Osteocyte (in vitro differentiated cells): ENCODE measurements at places on chromosomes 3 and 15. TPM values are rescaled to one million over a fixed set of nuclear protein-coding genes. Genes with fewer than 3 reads are reported as not detected.

CHAC1 gene
- 33.3 and 39.3 TPM in 2 replicates for total RNA-seq

ANKRD63 gene
- 0.30 and 0.42 TPM in 2 replicates for total RNA-seq

CASR gene
- total RNA-seq, result not detected in 2 replicates

COL8A1 gene
- total RNA-seq, result 3,389 and 3,403 TPM in 2 replicates

CDCP1 gene
- 2.3 and 2.7 TPM in 2 replicates for total RNA-seq

SLC9A9 gene
- 3.5 TPM in 2 replicates for total RNA-seq

SERINC4 gene
- total RNA-seq, result not detected in 2 replicates

GJD2 gene
- total RNA-seq, result not detected in 2 replicates

AEN gene
- 25.1 and 26.8 TPM in 2 replicates for total RNA-seq

GPR27 gene
- 0.63 and 0.94 TPM in 2 replicates for total RNA-seq

SPRED1 gene
- 33.7 and 40.9 TPM in 2 replicates for total RNA-seq

MCF2L2 gene
- total RNA-seq, result 1.7 and 2.4 TPM in 2 replicates

CHL1 gene
- total RNA-seq, result not detected in 2 replicates

LRRIQ4 gene
- total RNA-seq, result not detected in 2 replicates

LRIG1 gene
- total RNA-seq, result 60.8 and 64.2 TPM in 2 replicates

AMIGO3 gene
- total RNA-seq, result not detected in 2 replicates

COL7A1 gene
- total RNA-seq, result 16.6 and 18.9 TPM in 2 replicates

SNTN gene
- not detected in 2 replicates for total RNA-seq

DVL3 gene
- 110 and 121 TPM in 2 replicates for total RNA-seq

ESYT3 gene
- 0.21 and 0.34 TPM in 2 replicates for total RNA-seq

GPR62 gene
- total RNA-seq, result not detected in 2 replicates

CPNE9 gene
- 0.26 TPM in 1 of 2 replicates, not detected in the other for total RNA-seq

SLC12A1 gene
- not detected in 2 replicates for total RNA-seq
